ENCODE measurements at places on chromosomes 4 and X.

GRCh38 chrX:110294087-110294486, 23.8 kb downstream of the AMMECR1 start:
- DNase-seq: no peak

- peak; percentile 20 for DNase-seq
Observed at GRCh38 chrX:83658731-83659130, 150.6 kb downstream of the POU3F4 start.

DNA sequence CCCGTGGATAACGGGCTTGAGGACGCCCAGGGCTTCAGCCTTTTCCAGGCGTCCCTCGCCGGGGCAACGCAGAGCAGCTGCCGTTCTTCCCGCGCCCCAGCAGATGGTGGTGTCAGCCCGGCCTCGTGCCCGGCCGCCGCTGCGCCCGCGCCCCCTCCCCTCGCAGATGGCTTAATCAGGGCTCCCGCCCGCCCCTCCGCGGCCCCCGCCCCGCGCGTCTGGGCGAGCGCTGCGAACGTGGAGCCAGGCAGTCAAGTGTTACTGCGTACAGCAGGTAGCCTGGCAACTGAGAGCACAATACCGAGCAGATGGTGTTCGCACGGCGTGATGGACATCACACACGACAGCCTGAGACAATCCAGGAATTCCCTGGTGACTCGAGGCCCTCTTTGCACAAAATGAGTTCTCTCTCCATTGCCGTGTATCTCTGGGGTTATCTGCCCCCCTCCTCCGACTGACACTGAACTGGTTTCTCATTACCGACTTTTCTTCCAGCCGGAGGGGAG, 69.3 kb downstream of the MGST2 start:
- peak; percentile 77 for DNase-seq

GRCh38 chr4:89111833-89112563, 665 bp downstream of the TIGD2 start:
- peak; percentile 38 for DNase-seq

DNA sequence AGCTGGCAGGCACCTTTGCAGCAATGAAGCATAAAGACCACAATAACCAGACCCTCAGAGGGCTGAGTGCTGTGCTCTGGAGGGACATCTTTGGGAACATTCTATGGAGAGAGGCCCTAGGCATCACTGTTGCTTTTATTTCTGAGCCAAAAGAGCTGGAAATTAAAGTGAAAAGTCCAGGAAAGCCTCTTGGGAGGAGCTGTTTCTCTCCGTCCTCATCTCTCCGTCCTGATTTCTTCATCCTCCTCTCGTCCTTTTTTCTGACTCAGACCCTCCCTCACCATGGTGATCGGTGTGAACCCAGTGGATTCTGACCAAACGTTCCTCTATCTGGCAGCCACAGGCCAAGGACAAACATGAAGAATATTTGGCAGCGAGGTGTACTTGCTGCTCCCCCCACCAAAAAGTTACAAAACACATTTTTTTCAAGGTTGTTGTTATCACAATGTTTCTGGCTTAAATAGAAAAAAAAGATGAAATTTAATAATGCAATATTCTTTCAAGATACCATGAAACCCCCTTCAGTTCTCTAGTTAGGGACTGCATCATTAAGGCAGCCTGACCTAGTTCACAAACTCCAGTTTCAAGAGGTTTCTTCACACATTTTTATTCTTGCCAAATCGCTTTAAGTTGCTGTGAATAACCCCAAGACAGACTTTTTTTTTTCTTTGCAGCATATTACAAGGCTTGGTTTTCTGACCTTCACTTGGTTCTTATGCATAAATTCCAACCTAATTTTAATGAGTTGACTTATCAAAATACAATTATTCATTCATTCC, 80.2 kb downstream of the SCD5 start:
- DNase-seq: no peak

DNA sequence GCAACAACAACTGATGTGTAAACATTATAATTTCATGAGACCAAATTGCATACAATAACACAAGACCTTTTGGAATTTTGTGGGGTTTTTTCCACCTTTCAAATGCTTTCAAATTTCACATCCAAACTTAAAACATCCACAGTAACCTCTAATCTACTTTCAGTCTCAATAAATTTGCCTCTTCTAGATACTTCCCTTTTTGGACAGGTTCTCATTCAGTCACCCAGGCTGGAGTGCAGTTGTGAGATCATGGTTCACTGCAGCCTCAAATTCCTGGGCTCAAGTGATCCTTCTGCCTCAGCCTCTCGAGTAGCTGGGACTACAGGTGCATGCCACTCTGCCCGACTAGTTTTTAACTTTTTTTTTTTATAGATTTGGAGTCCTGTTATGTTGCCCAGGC, 556.6 kb downstream of the NLGN4X start:
- DNase-seq: no peak

DNA sequence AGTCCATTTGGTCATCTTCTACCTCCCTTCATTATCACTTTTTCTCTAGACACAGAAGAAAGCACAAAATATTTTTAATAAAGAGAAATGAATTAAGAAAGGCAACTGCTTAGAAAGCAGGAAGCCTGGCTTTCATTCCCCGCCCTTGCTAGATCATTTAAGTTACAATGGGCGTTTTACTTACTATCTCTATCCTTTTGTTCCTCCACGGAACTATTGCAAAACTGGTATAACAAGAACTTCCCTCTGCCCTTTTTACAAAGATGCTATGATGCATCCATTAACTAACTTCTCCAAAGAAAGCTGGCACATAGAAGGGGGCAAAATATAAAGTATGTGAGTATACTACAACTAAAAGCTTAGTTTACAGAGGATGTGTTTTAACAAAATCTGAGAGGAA, 434.5 kb upstream of the FTHL17 start:
- no peak for DNase-seq

DNA sequence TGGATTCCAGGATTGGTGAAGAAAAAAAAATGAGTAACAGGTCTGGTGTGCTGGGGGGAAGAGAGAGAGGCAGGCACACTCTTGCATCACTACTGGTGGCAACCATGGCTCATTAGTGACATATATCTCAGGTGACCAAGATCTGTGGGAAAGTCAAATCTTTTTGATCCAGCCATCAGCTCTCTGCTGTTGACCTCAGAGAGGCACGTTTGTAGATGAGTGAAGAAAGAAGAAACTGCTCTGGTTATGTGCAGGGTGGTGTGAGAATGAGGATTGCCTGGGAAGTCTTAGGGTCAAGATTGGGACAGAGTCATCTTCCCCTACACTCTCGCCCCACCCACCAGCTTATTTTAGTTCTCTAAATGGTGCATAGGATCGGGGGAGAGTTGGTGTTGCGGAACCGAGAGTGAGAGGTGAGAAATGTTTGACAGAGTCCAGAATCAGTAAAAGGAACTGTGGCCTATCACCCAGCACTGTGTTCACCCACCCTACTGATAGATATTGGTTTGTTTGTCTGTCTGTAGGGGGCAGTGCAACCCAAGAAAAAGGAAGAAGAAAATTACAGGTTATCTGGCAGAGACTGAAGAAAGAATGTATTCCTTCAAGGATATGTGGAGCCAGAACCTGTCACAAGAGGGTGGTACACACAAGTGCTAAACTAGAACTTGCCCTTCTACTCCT, 21.9 kb downstream of the ARMCX6 start:
- DNase-seq: peak; percentile 55

GRCh38 chrX:68087526-68087925, 345.8 kb downstream of the OPHN1 start:
- DNase-seq: no peak

DNA sequence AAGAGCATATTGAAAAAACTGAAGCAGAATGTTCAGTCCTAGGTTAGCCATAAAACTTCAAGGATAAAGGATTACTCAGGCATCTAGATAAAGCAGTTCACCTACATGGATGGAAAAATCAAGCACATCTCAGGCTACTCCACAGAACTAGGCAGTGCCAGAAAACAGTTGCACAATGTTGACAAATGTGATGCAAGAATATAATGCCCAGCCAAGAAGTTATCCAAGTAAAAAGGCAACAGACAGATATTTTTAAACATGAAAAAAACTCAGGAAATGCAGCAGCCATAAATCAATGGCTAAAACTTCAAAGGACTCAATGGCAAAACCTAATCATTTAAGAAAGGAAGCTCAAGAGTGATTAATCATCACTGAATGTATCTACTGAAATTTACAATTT, 456.0 kb upstream of the FAM241A start:
- DNase-seq: peak; percentile 11

DNA sequence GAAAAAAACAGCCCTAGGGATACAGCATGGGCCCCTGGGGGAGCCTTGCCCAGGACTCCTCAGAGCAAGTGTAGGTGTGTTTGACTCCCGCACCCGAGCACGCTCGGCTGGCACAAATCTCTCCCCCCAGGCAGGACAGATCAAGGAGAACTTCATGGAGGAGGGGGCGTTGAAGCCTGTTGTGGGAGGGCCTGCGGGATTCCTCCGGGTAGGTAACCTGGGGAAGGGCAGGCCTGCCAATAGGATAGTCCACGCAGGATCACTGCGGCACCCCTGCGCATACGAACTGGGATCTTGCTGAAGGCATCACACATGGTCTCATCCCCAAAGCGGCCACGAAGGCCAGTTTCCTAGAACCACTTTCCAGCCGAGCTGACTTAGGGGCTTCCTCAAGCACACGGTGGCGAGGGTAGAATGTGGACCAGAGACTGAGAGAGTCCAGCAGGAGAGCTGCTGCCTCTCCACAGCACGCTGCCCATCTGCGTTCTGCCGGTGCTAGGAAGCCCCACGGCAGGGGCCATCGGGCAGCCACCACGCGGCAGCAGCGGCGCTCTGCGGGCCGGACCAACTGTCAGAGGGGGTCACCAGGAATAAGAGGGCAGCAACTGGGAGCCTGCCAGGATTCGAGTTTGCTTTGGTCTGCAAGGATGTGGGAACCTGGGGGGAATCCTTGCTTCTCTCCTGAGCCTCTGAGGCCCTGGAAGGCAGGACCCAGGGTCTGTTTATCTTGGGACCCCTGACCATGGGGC, 56.8 kb downstream of the WFS1 start:
- no peak for DNase-seq

DNA sequence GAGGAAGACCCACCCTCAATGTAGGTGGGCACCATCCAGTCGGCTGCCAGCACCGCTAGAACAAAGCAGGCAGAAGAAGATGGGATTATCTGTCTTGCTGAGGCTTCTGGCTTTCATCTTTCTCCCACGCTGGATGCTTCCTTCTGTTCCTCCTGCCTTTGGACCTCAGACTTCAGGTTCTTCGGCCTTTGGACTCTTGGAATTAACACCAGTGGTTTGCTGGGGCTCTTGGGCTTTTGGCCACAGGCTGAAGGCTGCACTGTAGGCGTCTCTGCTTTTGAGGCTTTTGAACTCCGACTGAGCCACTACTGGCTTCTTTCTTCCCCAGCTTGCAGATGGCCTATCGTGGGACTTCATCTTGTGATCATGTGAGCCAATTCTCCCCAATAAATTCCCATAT, 55.1 kb downstream of the PDLIM5 start:
- no peak for DNase-seq

GRCh38 chr4:184613405-184613804, 35.8 kb downstream of the CASP3 start:
- DNase-seq: no peak

DNA sequence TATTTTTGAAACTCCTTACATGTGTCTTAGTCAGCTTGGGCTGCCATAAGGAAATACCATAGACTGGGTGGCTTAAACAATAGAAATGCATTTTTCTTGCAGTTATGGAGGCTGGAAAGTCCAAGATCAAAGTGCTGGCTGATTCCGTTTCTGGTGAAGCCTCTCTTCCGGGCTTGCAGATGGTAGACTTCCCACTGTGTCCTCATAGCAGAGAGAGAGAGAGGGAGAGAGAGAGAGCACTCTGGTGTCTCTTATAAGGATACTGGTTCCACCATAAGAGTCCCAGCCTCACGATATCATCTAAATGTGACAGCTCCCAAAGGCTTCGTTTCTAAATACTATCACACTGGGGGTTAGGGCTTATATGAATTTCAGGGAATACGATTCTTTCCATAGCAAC, 39.7 kb downstream of the ENPEP start:
- peak; percentile 4 for DNase-seq

DNA sequence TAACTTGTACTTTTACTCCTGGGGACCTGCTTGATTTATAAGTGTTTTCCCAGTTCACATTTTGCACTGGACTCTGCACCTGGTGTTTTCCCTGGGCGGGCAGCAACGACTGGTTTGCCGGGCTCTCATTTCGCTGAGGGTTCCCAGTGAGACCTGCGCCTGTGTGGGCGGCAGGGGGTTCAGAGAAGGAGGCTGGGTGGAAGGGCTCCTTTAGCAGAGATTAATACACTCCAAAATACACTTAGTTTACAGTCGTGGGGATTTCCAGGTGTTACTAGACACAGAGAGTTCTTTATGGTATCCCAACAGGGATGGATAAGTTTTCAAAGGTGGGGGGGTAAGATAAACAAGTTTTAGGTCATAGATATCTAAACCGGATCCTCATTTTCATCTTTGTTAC, 53.0 kb upstream of the SHISA3 start:
- no peak for DNase-seq

- no peak for DNase-seq
Observed at GRCh38 chrX:31337332-31337731, 265.5 kb upstream of the FTHL17 start.

DNA sequence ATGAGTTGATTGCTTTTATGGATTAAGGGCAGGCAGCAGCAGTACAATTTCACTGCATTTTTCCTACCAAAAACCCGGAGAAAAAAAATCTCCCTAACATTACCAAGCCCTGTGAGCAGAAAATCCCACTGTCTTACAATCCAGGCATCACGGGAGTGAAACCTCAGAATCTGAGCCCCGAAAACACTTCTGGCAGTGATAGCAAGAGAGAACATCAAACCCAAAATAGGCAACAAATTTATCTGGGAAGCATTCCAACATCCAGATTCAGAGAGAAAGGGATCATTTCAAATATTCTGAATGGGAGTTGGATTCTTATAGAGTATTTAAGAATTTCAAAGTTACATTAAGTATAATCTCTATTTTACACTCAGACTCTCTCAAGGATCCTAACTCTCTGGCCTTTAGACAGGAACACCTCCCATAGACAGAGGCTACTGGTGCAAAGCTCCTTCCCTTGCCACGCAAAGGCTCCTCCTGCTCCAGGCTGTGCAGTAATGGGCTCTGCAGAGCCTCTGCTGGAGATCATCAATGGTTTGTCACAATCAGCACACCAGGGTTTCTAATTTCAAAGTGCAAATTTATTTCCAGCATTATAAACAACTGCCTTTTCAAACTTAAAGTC, 256.9 kb downstream of the PARM1 start:
- DNase-seq: no peak

GRCh38 chrX:64850371-64851082, 125.7 kb downstream of the ZC4H2 start:
- no peak for DNase-seq

- DNase-seq: no peak
Observed at GRCh38 chrX:30414144-30414543, 105.0 kb upstream of the NR0B1 start.

DNA sequence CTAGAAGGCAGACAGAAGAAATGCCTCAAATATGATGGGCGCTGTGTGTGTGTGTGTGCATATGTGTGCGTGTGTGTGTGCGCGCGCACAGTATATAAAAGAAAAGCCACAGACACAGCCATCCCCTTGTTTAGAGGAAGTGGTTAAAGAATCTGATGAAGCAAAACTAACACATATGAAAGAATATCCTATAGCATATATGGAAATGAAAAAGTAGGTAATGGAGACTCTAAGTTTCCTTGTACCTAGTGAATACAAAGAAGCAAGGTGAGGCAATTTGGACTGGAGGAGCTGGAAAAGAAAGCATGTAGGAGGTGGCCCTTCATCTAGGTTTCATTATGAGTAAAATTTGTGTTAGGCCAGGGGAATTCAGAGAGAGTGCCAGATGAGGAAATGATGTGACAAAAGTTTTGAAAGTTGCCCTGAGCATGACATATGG, 58.6 kb upstream of the MCF2 start:
- DNase-seq: peak; percentile 11

All from NB4 (cell line).